Left hindlimb (tissue), 1 donor: ENCODE measurements at places on chromosomes 2 and 18.

GRCh38 chr2:127631997-127632581, 13.9 kb upstream of the GPR17 start:
- no peak for DNase-seq

DNA sequence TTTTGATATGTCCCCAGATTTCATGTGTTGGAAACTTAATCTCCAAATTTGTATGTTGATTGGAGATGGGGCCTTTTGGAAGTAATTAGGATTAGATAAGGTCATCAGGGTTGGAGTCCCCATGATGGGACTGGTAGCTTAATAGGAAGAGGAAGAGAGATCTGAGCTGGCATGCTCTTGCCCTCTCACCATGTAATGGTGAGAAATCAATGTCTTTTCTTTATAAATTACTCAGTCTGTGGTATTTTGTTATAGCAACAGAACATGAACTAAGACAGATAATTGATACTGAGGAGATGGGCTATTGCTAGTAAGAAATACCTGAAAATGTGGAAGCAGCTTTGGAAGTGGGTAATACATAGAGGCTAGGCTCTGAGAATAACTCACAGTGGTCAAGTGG, 48.0 kb downstream of the CDC42EP3 start:
- DNase-seq = no peak

DNA sequence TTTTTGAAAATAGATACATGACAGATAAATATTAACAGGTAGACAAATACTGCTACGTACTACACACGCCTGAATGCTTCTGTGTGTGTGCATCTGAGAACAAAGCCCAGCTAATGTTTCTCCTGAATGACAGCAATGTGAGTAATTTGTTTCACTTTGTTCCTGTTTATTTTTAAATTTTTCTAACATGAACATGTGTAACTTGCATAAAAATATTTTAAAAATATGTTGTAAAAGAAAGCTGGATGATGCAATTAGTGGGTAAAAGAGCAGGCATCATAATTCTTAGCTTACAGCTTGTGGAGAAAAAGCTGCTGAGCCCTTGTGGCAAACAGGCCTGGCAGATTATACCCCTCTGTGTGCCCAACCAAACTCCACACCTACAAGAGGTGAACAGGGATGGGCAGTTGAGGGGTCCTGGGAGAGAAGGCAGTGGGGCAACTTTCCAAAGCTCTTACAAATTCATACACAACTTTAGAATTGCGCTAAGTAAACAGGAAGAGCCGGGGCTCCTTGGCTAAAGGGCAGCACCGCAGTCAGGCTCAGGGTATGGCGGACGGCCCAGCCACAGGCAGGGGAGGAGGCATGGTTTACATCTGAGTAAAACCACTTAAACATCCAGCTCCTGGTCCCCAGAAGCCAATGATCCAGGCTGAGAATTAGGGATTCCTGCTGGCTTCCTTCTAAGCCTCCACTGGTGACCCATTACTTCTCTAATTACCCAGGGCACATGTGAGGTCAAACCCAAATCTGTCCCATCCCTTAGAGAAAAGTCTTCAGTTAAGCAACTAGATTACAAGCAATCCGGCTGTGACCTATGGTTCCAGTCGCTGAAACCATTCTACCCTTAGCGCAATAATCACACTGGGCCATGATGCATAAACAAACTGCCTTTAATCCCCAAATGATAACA, 14.0 kb downstream of the PXDN start:
- peak; percentile 73 for DNase-seq

DNA sequence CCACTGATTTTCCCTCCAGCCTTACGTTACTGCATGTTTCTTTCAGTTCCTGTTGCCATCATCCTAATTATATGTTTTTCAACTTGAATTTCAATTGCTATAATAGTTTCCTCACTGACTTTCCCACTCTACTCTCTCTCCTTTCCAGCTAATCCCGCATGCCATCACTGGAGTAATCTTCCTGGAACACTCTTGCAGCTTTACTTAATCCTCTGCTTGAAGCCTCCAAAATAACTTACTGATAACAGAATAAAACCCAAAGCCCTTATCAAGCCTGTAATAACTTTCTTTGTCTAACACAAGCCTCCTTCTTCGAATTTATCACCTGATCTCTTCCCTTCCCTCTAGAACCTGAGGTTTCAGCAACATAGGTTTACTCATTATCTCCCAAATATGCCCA, 237.3 kb downstream of the LTBP1 start:
- no peak for DNase-seq

GRCh38 chr2:235779444-235779896, 285.6 kb downstream of the AGAP1 start:
- DNase-seq = peak; percentile 63

GRCh38 chr2:203492965-203493364, 42.1 kb downstream of the RAPH1 start:
- no peak for DNase-seq

- DNase-seq = peak; percentile 77
These were observed at the start of gene TTC39C for GRCh38 chr18:24014062-24014985. TSS of gene TTC39C (plus strand) at chr18:24014754. CDS start at chr18:24014872, 118 bp downstream.

GRCh38 chr2:198973181-198973580, 484.6 kb downstream of the SATB2 start:
- DNase-seq = no peak

DNA sequence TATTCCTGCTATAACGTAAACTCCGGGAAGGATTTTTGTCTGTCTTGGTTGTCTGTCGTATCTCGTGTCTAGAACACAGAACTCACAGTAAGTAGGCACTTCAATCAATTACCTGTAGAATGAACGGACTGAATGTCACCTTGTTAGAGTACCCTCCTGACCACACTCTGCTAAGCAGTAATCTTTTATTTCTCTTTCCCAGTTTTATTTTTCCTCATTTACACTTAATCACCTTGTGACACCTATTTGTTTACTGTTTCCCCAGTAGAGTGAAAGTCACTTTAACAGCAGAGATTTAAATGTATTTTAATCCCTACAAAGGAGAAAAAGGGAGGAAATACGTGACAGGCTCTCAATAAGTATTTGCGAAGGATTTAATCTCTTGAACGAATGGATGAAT, 514 bp upstream of the EPB41L5 start:
- DNase-seq = no peak

- DNase-seq = no peak
These were observed 8.9 kb downstream of the DIS3L2 start for GRCh38 chr2:231970461-231970860.

- DNase-seq = no peak
These were observed 678.6 kb upstream of the CDH2 start for GRCh38 chr18:28855524-28855923.

DNA sequence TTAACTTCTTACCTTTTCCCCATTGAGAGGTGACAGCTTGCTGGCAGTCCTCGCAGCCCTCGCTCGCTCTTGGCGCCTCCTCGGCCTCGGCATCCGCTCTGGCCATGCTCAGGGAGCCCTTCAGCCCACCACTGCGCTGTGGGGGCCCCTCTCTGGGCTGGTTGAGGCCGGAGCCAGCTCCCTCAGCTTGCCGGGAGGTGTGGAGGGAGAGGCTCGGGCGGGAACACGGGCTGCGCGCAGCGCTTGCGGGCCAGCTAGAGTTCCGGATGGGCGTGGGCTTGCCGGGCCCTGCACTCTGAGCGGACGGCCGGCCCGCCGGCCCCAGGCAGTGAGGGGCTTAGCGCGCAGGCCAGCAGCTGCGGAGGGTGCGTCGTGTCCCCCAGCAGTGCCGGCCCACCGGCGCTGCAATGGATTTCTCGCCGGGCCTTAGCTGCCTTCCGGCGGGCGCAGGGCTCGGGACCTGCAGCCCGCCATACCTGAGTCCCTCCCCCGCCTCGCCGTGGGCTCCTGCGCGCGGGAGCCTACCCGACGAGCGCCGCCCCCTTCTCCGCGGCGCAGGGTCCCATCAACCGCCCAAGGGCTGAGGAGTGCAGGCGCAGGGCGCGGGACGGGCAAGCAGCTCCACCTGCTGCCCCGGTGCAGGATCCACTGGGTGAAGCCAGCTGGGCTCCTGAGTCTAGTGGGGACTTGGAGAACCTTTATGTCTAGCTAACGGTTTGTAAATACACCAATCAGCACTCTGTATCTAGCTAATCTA, 335.0 kb downstream of the CBLN2 start:
- DNase-seq = no peak

DNA sequence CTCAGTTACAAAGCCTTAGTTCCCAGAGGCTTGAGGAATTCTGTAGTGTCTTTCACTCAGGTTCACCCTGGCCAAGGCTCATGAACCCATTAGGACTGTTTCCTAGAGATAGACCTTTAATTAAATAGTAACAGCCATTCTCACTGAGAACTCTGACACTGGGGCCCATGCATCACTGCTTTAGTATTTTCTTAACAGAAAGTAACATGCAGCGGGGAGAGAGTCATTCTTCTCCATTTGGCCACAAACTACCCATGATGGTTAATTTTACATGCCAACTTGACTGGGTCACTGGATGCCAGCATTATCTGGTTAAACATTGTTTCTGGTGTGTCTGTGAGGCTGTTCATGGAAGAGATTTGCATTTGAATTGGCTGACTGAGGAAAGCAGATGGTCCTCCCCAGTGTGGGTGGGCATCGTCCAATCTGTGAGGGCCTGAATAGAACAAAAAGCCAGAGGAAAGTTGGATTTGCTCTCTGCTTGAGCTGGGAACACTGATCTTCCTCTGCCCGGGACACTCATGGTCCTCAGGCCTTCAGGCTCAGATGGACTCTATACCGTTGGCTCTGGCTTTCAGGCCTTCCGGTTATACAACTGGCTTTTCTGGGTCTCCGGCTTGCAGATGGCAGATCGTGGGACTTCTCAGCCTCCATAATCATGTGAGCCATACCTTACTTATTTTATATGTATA, 5.6 kb upstream of the CPLX4 start:
- no peak for DNase-seq

GRCh38 chr2:68386365-68386764, 21.3 kb downstream of the PLEK start:
- no peak for DNase-seq

DNA sequence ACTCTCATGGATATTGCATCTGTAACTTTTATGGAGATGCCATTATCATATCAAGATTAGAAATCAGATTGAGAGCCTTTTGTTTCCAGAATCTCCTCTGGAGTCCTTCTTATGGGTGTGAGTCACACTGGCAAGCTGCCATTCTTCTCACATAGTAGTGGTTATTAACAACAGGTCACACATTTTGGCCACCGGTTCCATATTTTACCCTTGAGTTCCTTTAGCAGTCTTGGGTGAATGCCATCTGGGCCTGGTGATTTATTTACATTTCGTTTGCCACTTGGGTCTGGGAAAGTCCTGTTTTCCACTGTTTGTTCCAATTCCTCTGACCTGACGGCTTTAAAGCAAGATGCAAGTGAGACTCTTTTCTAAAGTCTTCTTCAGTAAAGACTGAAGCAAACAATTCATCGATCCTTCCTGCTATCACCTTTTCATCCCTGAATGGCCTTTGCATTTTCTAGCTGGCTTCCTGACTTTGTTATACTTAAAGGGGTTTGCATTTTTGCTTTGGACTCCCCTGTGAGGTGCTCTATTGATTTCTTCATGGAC, 80.5 kb upstream of the CAVIN2 start:
- DNase-seq = no peak

- DNase-seq = no peak
These were observed 12.6 kb downstream of the MBP start for GRCh38 chr18:77119851-77120491.

DNA sequence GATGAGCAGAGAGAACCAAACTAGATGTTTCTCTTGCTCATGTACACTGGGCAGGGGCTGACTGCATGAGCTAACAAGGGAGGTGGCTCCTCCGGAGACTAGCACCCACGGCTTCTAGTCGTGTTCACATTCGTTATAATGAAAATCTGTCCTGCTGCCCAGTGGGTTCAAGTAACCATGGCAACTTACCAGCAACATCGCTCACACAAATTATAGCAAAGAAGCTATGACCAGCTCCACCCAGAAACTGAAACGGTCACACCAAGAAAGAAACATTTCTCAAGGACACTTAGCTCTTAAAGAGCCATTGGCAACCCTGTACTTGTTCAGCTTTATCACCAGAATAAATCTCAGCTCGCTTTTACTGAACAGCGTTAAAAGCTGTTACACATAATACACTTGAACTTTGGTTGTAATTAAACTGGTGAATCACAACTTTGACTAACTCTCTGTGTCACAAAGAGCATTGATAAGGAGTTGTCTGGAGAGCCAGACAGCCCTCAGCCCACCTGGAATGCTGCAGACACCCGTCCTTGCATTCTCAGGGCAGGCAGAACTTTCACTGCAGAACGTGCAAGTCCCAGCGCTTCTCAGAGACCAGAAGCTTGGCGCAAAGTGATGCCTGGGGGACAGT, 141.2 kb downstream of the PID1 start:
- DNase-seq = peak; percentile 53

GRCh38 chr2:98457045-98457696, 12.5 kb downstream of the INPP4A start:
- DNase-seq = no peak

DNA sequence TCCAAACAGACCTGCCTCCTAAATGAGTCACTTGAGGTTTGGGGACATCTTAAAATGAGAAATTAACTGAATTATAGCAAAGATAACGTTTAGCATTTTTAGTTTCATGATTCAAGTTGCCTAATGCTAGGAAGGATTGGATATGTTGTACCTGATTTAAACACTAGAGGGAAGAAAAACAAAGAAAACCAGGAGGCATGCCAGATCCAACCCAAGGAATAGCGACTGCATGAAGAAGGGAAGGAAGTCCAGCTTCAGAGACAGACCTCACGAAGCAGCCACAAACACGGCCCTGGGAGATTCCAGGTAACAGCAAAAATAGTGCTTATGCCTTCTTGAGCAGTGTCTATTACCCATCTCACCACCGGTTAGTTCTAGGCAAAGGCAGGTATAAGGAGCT, 499.9 kb upstream of the SPHKAP start:
- no peak for DNase-seq

DNA sequence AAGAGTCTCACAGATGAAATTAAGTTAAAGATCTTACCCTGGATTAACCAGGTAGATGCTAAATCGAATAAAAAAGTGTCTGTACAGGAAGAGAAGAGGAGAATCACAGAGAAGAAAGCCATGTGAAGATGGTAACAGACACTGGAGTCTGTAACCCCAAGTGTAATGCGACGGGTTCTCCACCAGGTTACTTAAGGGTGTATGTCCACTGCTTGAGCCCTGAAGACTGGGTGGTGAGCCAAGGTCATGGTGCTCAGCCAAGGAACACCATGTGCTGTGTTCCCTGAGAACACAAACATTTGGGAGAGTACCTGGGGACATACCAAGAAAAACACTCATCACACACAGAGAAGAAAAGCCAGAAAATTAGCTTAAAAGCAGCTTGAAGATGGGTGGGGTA, 8.2 kb upstream of the ACADL start:
- no peak for DNase-seq

- DNase-seq = no peak
These were observed 60.4 kb downstream of the PDCL3 start for GRCh38 chr2:100623033-100623715.
